ENCODE measurements at places on chromosomes 7 and 10.

DNA sequence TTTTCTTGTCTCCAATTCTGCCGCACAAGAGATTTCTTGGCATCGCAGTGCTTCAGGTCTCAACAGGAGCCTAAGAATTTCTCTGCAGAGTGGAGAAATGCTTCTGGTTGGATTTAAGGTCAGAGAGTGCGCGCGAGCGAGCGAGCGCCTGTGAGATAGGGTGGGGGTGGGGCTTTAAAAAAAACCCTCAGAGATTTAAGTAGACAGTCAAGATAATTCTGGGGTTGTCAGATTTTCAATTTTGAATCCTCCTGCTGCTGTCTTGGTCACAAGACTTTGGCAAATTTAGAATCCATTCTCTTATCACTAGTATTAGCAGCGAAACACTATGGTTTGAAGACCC lies 49.7 kb downstream of the CPEB3 start:
- DNase-seq = no peak

GRCh38 chr10:103668351-103669242 lies 175.1 kb downstream of the NEURL1 start:
- no peak for DNase-seq

DNA sequence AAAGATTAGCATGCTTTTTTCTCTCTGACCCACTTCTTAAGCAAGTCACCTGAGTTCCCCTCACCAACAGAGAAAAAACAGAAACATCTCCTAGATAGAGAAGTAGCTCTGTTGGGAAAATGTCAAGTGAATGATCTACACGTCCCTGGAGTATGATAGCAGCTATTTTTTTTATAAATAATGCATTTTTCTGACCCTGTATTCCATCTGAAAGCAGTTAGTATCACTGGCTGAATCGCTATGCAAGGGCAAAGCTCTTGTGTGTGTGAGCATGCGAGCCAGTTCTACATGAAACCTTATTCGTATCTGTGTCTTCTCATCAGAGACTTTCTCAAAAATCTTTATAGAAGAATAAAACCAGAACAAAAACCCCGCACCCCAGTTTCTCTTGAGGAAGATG lies 8.2 kb downstream of the ANKMY2 start:
- no peak for DNase-seq

- DNase-seq = no peak
Observed at GRCh38 chr10:74179111-74179710, 28.2 kb downstream of the ADK start.

DNA sequence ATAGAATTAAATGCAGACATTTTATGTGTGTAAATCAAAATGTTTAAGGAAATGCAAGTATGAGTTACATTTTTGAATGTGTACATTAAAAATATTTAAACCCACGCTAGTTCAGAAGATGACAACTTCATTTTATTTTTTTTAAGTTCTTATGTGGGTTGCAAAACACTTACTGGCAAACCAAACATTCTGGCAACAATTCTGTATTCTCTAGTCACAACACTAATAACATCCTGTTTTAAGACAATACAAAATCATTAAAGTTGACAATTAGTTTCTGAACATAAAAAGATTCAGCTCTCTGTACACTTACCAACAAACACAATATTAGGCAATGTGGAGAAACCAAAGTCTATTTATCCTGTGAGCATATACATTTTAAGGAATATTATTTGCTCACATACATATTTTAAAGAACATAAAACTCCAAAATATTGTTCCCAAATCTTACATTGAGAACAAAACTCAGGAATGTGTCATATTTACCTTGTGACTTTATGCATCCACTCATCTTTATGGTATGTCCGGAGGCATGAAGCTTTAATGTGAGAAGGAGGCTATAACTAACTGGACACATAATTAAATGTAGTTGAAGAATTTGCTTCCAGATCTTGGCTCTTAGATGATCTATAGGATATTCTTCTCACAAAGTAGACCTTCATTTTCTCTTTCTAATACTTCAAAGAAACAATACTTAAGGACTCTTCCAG lies 134.7 kb downstream of the DGKB start:
- no peak for DNase-seq

- no peak for DNase-seq
Observed at GRCh38 chr10:114083040-114083439, 39.4 kb downstream of the ADRB1 start.

DNA sequence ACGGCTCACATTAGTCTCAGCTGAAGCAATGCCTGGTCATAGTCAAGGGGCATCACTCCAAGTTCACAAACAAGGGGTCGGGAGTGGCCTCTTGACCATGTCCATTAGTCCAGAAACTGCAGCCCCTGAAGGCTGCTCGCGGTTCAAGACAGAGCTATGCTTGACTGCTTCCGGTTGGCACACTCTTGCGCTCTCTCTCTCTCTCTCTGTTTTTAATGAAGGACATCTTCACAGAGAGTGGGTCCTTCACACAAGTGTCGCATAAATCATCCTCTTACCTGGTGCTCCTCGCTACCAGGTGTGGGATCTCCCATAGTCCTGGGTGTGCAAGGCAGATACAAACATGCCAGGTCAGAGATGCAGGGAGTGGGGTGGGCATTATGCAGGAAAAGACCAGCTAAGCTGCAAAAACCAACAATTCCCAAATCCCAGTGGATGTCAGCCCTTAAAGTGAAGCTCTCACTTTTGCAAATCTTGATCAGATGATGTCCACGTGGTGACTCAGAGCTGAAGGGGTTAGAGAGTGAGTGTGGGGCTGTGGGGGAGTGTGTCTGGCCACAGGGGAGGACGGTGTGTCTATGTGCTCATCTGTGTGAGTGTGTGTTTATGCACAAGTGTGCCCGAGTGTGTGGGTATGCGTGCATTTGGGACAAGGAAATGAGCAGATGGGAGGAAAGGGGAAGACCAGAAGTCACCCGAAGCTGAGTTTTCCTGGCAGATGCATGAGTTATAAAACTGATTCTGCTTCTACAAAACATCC lies 83.7 kb upstream of the PPP2R2D start:
- DNase-seq = no peak

DNA sequence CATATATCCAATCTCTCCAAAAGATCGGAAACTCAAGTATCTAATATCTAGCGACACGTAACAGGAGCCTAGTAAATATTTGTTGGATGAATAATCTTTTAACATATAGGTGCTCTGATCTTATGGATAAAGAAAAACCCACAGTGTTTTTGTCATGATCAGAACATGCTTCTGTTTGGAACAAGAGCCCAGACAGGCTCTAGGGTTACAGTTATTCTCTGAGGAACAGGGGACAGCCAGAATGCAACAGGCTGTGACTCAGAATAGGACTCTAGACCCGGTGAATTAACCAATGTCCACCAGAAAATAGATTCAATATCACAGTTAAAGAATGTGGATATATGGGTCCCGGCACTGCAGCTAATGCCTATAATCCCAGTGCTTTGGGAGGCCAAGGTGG lies 296.1 kb upstream of the FZD8 start:
- DNase-seq = no peak

DNA sequence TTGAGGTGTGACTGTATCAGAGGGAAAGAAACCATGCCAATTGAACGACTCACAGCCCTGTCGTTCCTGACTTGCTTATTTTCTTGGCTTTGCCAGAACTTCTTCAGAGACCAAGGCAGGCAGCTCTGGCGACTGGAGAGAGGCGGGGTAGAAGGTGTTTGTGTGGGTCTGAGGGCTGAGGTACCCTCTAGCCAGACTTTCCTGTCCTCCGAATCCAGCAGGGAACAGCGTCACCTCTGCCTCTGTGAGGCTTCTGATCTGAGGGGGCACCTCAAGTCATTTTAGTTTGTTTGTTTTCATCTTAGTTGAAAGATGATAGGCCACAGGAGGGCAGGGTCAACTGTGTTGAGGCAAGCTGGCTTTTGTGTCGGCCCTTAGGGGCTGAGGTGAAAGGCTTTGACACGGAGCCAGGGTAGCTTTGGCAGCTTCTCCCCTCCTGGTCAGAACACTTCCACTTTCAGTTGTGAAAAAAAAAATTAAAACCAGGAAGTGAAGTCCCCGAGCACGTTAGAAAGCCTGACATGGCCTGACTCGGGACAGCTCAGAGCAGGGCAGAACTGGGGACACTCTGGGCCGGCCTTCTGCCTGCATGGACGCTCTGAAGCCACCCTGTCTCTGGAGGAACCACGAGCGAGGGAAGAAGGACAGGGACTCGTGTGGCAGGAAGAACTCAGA lies 1.9 kb downstream of the ACSL5 start:
- DNase-seq = peak; percentile 21

- DNase-seq = no peak
Observed at GRCh38 chr10:4535521-4535920, 290.5 kb upstream of the AKR1E2 start.

GRCh38 chr10:14603534-14604102 lies 171.1 kb downstream of the FAM107B start:
- peak; percentile 33 for DNase-seq

GRCh38 chr10:124689911-124690498 lies 54.2 kb downstream of the FAM53B start:
- DNase-seq = no peak

DNA sequence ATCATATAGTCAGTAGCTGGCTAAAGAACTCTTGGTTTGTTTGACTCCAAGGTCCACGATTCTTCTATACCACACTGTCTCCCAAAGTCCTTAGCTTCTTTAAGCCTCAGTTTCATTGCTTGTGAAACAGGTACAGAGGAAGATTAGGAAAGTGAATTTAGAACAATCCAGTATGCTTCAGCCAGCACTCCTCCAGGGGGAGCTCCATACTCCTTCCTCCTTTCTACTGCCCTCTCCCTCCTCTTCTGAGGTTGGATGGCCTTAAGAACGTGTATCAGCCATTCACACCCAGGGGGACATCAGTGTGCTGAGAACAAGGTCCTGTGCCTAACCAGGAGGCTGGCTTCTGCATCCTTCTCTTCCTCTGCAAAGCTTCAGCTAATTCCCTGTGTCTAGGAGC lies 54.8 kb upstream of the CALD1 start:
- no peak for DNase-seq

- DNase-seq = no peak
Observed at GRCh38 chr7:135282561-135283254, 49.1 kb downstream of the STRA8 start.

GRCh38 chr7:114588506-114588905 lies 173.9 kb downstream of the FOXP2 start:
- DNase-seq = no peak

DNA sequence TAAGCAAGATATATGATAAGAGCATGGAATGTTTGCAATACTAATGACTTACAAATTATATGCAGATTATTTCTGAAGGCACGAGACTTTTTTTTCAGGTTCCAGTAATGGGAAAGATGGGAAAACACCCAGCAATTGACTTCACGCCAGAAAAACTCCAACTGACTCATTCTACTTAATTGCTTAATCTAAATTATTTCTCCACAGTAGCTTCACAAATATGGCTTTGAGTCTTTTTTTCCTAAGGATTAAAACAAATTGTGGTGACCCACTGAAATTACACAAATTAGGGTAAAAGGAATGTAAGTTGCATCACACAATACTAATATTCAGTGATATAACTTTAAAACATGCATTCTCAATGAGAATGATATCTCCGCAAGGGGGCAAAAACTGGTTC lies 138.7 kb downstream of the GNAI1 start:
- DNase-seq = no peak

- DNase-seq = no peak
Observed at GRCh38 chr7:26543951-26544350, 252.3 kb downstream of the SNX10 start.

GRCh38 chr10:81104494-81104893 lies 566.8 kb downstream of the SH2D4B start:
- no peak for DNase-seq

DNA sequence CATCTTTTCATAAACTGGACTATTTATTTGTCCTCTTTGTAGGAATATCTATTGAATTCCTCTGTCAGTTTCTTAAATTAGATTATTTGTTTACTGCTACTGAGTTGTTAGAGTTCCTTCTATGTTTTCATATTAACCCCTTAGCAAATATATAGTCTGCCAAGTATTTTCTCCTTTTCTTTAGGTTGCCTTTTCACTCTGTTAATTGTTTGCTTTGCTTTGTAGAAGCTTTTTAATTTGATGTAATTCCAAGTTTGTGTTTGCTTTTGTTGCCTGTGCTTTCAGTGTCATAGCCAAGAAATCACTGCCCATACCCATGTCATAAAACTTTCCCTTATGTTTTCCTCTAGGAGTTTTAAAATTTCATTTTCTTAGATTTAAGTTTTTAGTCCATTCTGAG lies 256.2 kb upstream of the SEMA3A start:
- no peak for DNase-seq

DNA sequence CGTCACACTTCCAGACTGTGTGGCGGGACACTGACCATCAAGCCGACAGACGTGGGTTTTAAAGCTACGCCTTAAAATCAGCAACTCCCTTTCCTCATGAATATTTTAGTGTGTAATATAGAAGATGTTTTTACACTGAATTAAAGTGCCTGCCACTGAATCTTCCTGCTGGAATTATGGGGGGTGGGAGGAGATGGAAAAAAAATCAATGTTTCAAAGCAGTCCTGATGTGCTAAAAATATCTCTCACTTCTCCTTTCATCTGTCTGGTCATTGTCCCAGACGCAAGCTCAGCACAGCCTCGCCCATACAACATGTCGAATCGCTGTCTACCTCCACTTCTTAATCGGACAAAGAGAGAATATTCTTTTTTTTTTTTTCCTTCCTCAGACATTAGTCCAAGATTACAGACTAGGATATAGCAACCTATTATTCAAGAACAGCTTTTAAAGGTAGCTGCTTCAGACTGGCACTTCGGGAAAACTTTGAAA lies 165.1 kb upstream of the KLF14 start:
- no peak for DNase-seq

- DNase-seq = no peak
Observed at GRCh38 chr7:151249732-151250072, 1.2 kb upstream of the SMARCD3 start.

DNA sequence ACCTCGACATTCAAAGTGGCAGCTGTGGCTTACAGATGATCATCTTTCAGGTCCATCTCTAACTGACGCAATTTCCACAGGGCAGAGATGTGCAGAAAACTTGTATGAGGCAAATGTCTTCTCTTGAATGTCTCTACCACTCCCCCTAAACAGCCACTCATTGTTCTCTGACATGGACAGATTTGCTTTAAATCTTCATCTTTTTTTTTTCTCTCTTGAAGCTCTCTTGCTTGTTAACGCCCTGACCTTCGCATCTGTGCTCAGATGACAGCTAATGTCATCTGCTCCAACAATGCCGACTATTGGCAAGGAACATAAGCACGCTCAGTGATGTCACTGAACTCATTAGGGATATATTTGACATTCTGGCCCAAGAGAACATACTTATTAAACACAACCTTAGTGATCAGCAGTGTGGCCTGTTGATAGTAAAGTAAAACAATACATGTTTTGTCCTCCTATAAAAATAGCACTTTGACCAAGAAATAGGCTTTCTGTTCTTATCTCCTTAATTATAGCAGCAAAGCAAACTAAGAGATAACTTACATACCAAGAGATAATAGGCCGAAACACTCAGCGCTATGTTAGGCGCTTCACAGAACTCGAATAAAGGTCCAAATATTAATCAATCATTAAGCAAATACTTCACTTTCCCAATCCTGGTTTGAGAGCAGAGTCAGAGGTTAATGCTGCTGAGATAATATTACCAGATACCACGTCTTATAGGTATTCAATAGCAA lies 583.5 kb downstream of the PARD3 start:
- no peak for DNase-seq
